ENCODE measurements at places on chromosomes 3 and 15.

DNA sequence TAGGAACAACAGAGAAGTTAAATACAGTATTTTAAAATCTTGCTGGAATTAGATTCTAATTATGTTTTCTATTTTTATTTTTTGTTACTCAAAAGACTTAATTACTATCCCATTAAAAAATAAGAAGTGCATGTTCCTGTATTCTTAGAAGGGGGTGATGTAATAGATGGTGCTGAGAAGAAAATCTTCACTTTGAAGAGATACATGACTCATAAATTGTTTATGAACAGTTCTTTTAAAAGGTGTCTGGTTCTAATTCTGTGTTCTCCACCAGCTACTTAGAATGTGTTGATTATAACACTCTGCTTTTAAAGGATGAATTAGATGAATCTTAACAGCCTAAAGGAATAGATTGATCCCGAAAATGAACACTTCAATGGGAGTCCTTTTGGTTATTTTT is 8.2 kb downstream of the RCN2 start:
- DNase-seq, result no peak

DNA sequence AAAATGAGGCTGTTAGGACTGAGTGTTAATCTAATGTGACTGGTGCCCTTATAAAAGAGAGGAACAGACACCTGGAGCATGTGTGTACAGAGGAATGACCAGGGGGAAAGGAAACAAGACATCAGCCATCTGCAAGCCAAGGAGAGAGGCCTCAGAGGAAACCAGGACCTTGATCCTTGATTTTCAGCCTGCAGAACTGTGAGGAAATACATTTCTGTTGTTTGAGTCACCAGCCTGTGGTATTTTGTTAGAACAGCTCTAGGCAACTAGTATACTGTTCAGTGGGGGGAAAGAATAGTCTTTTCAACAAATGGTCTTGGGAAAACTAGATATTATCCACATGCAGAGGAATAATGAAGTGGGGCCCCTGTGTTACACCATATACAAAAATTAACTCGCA is 80.6 kb downstream of the CCR1 start:
- no peak for DNase-seq

DNA sequence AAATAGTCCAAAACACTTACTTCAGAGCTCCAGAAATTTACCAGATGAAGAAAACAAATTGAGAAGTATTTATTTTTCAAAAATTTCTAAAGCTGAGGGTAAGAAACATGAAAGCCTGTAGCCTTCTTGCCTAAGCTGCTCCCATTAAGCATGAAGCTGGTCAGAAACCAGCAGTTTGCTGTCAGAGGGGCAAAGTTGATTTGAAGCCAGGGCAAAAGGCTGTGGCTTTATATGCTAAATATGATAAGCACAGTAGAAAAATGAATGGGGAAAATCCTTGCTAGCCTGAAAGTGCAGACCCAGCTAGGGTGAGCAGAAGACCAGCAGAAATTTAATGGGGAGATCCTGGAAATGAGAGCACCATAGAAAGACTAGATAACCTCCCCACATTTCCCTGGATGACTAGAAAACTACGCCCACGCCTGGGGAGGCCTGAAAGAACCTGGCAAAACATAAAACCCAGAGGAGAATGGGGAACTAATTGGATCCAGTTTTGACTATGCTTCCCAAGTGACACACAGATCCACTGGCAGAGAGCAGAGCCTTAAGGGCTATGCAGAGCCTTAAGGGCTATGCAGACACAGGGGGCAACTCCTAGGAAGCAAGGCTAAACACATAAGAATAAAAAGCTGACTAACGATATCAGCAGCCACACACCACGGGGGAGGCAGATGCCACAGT is 43.0 kb upstream of the HEG1 start:
- DNase-seq, result no peak

GRCh38 chr15:23912191-23912590 is 225.1 kb upstream of the NDN start:
- no peak for DNase-seq

GRCh38 chr3:114499976-114500375 is 206.1 kb downstream of the TIGIT start:
- no peak for DNase-seq

DNA sequence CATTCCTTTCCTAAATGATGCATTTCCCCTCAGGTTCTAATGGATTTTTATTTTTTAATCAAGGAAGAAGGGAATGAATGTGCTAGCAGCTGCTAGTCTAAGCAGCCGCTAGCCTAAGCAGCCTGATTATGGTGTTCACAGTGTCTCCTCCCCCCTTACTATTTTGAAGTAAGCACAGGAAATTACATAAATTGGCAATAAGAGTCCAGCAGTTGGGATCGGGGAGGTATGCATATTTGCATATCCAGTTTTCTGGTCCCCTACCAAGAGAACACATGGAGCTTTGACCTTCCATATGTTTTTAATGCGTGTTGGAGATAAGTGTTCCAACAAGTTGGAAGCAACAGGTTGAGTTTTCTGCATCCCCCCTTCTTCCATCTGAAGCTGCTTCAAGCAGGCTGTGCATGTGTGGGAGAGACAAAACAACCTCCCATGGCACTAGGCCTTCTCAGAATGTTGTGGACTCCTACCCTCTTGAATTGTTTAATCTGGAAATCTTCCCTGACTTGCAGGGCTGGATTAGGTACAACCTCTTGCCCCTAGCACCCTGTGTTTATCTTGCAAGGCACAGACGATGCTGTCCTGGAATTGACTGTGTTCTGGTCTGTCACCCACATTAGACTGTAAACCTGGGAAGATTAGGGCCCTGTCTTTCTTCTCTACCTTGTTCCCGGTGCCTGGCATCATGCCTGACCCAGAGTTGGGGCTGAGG is 124.8 kb upstream of the LRIG1 start:
- no peak for DNase-seq

GRCh38 chr3:17322106-17322793 is 420.2 kb downstream of the TBC1D5 start:
- no peak for DNase-seq

DNA sequence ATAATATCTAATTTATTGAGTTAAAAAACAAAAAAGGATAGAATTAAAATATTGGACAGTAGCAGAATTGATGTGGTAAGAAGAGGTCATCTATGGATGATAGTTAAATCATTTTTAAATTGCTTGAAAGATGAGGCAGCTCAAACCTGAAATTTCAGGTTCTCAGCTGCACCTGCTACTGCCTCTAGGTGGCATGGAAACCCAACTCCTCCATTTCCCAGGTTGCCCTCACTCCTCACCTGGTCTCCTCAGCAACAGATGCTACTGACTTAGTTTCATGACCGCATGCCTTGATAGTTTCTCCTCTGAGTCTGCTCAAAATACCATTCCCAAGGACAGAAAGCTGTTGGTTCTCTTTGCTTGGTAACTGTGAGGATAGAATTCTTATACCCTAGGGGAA is 148.1 kb downstream of the ABHD5 start:
- DNase-seq, result no peak

DNA sequence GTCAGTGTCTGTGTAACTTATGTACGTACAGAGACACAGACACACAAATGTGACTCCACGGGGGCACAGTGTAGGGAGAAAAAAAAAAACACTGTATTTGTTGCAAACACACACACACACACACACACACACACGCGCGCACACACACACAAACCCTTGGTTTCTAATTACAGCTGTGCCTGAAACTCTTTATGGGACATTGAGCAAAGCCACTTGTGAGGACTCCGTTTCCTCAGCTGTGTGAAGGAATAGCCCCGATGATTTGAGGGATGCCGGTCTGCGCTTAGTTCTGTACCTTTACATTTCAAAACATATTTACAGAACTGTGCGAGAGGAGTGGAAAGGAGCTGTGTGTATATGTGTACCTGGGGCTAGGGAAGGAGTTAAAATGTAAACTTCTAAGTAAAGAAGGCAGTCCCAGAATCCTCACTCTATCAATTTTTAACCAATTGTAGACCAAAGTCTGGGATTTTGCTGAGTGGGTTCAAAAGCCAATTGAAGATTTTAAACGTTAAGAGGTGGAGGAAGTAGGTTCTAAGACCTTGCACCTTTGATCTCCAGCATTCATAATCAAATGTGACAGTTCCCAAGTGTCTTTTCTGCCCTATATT is 5.3 kb upstream of the BCL6 start:
- DNase-seq, result no peak

DNA sequence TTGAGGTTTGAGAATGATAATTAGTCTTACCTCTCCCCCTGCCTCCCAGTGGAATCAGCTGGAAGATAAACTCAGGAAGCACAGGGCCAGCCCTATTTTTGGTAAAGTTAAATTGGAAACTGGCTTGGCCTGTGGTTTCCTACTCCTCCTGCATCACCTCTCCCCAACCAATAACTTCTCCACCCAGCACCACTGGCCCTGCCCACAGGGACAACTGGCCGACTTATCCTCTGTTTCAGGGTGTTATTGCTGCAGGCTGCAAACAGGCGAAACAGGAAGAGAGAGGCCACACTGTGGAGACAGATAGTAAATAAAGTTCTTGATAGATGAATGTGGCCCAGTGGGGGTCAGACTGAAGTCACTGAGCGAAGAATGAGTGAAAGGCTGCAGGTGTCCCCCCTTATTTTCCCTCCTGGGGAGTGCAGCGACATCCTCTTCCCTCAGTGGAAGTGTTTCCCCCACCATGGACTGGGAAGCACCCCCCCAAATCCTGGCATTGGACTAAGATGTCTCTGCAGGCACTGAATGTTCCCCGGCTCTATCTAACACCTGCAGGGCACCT is 47.1 kb downstream of the PDIA5 start:
- DNase-seq, result no peak

DNA sequence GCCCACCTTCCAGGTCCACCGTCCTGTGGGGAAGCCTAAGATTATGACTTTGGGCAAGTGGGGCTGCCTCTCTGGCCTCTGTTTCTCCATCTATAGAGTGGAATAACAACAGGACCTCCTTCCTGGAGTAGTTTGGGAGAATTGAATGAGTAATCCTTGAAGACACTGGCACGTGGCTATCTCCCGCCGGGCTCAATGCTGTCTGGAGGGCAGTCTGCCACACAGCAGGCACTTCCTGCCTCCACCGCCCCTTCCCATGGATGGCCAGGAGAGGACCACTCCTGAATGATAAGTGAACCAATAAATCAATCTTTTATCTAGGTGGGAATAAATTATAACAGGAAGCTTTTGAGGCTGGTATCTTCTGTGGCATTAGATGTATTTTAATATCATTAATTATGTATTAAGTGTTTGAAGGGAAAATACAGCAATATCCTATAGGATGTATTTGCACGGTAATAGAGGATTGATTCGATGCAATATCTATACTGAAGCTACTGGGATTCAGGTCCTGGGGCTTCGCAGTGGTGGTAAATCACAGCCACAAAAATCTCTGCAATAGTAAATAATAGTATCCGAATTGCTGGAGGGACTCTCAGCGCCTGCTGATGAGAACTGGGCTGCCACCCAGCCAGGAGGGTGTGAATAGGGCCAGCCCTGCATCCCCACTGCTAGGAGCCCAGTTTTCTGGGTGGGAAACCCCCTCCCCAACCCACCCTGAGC is 15.9 kb downstream of the MEGF11 start:
- DNase-seq, result no peak

- DNase-seq, result no peak
Measured at GRCh38 chr3:42698216-42698910, 4.2 kb downstream of the HHATL start.

- DNase-seq, result no peak
Measured at GRCh38 chr3:137010137-137010536, 52.4 kb downstream of the IL20RB start.

- DNase-seq, result peak; percentile 11
Measured at GRCh38 chr15:74489518-74490338, 28.8 kb upstream of the UBL7 start.

- no peak for DNase-seq
Measured at GRCh38 chr3:115689928-115690327, 66.6 kb downstream of the GAP43 start.
